ENCODE measurements at places on chromosomes 16 and 17.

DNA sequence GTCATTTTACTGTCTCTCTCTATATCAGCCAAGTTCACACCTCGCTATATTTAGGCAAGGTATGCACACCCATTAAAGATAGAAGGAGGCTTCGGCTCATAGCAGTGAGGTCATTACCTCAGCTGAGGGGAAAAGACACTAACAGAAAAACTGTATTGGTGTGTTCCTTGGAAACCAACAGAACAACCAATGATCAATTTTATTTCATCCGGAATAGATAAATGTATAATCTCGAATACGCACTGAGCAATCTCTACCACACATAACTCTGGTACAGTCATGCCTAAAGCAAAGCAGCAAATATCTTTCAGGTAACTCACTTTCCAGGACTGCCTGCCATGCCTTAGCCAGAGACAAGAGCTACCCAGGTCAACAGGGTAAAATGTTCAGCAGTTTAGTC lies 109.9 kb upstream of the CORO6 start:
- peak; percentile 91 for DNase-seq

DNA sequence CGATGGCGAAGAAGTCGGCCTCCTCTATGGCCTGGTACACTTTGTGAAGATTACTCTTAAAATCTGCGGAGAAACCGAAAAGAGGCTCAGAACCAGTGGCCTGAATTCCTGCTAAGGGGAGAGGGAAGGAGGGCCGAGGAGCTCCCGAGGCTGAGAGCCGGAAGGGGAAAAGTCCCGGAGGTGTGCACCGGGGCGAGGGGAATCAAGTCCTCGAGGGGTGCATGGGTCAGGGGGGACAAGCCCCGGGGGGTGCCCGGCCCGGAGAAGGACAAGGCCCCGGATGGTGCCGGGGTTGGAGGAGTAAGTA lies 495 bp downstream of the PARN start:
- DNase-seq = no peak

- no peak for DNase-seq
These were observed 4.1 kb downstream of the DNAH2 start for GRCh38 chr17:7721612-7722011.

GRCh38 chr17:30858556-30859250 lies 26.9 kb downstream of the ATAD5 start:
- no peak for DNase-seq

DNA sequence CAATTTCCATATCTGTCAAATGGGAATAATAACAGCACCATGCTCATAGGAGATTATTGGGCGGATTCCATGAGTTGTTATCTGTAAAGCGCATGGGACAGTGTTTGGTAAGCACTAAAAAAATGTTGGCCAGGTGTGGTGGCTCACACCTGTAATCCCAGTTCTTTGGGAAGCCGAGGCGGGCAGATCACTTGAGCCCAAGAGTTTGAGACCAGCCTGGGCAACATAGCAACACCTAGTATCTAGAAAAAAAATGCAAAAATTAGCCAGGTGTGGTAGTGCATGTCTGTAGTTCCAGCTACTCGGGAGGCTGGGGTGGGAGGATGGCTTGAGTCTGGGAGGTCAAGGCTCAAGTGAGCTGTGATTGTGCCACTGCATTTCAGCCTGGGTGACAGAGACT lies 66.8 kb upstream of the NFAT5 start:
- no peak for DNase-seq

- DNase-seq = no peak
These were observed 30.5 kb downstream of the RPGRIP1L start for GRCh38 chr16:53673189-53673588.

- DNase-seq = peak; percentile 87
These were observed at the start of gene CRISPLD2 for GRCh38 chr16:84819644-84820304. Gene CRISPLD2 (plus strand): TSS chr16:84819985. CDS start chr16:84838496, 18,511 bp downstream.

DNA sequence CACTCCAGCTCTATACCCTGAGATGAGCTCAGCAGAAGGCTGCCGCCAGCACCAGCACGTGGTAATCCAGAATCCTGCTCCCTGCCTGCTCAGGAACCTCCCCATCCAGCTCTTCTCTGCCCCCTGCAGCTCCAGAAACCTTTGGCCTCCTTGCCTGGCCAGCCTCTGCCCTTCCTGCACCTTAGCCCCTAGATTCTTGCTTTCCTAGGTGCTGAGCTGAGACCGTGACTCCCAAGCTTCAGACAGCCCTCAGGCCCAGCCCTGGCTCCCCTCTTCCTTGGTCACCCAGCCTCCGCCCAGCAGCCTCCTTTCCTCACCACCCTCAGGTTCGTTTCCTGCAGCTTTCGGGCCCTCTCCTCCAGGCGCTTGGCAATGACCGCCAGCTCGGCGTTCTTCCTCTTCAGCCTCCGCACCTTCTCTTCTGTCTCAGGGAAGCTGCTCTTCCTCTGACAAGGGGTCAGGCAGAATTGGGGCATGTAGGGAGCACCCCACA lies 2.6 kb downstream of the TSPOAP1 start:
- no peak for DNase-seq

DNA sequence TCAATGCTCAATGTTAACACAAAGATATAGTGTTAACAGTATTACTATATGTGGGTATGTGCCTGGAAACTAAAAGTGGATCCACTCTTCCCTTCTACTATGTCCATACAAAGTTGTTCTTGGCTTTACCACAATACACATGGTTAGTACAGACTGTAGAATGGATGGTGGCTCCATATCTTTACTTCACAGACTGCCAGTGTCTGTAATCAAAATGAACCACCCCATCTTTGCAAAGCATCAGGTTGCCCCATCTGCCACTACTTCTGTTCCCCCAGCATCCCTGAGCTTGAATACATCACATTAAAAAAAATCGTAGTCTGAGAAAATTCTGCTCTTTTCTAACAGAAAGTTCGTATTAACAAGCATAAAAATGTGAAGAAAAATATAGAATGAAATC lies 30.0 kb downstream of the USP32 start:
- no peak for DNase-seq

GRCh38 chr17:60164697-60165096 lies 14.9 kb downstream of the CA4 start:
- DNase-seq = peak; percentile 33

- no peak for DNase-seq
These were observed 78.8 kb upstream of the AKTIP start for GRCh38 chr16:53581784-53582183.

- no peak for DNase-seq
These were observed 13.3 kb downstream of the HOXB1 start for GRCh38 chr17:48517478-48517877.

- no peak for DNase-seq
These were observed 1.3 kb downstream of the CDRT4 start for GRCh38 chr17:15466131-15466530.

DNA sequence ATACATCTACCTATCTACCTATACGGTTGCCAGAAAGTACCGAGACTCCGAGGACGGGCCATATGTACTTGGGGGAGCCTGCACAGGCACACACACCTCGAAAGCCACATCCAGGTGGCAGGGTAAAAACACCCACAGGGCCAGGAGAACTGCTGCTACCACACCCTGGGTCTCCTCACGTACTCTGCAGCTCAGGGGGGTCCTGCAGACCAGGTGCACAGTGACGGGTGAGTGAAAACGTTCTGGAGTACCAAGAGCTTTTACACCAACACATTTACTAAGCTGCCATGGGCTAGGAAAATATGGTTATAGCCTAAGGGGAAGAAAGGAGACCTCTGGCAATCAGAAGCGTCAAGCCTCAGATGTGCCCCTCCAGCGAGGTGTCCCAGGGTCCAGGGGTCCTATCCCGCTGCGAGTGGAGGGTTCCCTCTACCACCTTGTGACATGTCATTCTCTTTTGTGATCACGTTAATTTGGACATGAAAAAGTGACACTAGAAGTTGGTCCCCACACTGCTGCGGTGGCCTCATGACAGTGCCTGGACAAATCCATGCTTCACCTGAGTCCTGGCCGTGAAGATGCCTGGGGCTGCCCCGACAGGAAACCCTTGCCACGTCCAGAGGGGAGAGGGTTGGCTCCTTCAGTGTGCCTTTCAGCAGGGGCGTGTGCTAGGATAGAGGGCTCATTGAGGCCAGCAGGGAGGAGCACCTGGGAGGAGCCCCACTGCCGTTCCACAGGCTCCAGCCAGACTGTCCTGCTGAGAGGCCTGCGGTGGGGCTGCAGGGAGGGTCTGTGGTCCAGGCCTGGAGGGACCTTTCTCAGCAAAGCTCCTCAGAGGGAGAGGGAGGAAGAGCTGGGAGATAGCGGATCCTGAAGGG lies 1.8 kb downstream of the CANT1 start:
- no peak for DNase-seq

DNA sequence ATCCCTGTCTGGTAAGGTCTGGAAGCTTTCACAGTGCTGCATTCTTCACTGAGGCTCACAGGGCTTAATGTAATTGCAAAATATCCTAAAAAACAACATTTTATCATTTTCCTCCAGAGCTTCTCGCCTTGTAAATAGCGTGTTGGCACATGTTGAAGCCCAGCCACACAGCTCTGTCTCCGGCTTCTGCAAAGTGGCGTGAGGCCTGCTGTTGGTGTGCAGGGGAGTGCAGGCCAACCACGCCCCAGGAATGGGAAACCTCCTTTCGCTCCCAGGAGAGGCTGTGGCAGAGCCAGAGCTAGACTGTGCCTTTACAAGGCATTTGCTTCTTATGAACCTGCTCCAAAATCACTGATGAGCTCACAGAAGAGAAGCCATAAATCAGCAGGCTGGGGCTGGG lies 248.2 kb upstream of the MAF start:
- DNase-seq = no peak

- DNase-seq = no peak
These were observed 833 bp upstream of the BCAR1 start for GRCh38 chr16:75252049-75252864.

DNA sequence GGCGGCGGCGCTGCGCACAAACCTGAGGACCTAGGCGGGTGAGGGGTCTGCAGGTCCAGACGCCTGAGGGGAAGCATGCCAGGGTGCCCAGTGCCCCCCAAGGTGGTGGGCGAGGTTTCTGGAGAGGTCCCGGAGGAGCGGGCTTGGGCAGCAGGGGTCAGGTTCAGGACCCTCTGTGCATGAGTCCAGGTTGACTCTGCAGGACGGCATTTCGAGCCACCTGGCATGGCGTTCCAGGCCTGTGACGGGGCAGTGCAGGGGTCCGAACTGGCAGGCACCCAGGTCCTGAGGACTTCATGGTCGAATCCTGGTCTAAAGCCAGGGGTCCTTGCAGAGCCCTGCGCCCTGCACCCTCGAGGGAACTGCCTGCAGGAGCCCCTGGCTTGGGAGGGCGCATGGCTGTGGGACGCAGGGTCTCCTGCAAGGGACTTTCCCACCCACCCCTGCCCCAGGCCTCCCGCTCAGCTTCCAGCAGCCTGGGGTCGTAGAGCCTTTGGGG lies 3.5 kb downstream of the SLC16A3 start:
- DNase-seq = no peak

- no peak for DNase-seq
These were observed 6.9 kb downstream of the C17orf67 start for GRCh38 chr17:56826611-56827414.

DNA sequence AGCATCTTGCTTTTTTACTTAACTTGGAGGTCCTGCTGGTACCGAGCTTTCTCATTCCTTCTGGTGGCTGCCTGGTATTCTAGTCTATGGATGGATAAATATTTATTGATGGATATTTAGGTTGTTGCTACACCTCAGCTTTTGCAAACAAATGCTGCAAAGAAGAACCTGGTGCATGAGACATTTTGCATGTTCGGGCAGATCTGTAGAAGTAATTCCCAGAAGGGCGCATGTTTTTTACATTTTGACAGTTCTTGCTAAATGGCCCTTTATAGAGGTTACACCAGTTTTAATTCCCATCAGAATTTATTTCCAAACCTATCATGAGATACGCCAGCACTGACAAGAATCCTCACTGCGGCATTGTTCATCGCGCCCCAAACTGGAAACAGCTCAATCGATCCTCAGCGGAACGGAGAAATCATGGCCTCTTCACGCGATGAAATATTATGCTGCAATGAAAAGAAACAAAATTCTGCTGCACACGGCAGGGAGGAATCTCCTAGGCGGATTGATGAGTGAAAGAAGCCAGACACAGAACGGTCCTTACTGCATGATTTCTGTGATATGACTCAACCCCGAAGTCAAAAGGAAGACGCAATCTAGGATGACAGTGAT lies 68.0 kb upstream of the CREBBP start:
- DNase-seq = no peak

- no peak for DNase-seq
These were observed 23.1 kb downstream of the KDM8 start for GRCh38 chr16:27226476-27226875.

- DNase-seq = no peak
These were observed 4.9 kb upstream of the ANKFN1 start for GRCh38 chr17:56148333-56148732.

GRCh38 chr16:50068550-50068949 lies 2.8 kb downstream of the HEATR3 start:
- DNase-seq = no peak

GRCh38 chr17:79897243-79898063 lies 58.2 kb upstream of the CBX4 start:
- DNase-seq = no peak

DNA sequence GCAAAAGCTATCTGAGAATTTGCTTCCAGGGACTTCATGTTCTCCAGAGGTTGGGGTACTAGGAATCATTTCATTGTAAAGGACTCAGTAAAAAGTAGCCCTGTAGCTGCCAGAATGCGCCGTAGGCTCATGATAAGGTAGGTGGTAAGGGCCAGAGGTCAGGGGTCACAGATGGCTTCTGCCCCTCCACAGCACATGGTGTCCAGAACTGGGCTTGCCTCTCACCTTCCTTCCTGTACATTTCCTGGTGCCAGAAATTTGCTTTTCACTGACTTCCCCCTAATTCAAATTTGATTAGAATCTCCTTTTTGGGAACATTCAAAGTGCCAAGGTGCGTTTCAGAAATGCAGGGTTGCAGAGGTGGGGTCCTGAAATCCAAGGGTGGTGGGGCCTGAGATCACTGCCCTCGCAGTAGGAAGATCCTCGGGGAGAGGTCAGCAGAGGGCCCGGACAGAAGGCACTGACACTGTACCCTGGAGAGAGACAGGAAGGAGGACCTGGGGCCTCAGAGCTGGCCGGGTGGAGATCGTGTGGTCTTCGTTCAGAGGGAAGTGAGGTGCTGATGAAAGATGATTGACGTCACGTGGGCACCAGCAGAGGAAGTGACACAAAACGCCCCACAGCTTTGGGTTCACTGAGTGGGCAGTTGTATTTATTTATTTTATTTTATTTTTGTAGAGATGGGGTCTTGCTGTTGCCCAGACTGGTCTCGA lies 25.5 kb upstream of the METRNL start:
- DNase-seq = no peak

DNA sequence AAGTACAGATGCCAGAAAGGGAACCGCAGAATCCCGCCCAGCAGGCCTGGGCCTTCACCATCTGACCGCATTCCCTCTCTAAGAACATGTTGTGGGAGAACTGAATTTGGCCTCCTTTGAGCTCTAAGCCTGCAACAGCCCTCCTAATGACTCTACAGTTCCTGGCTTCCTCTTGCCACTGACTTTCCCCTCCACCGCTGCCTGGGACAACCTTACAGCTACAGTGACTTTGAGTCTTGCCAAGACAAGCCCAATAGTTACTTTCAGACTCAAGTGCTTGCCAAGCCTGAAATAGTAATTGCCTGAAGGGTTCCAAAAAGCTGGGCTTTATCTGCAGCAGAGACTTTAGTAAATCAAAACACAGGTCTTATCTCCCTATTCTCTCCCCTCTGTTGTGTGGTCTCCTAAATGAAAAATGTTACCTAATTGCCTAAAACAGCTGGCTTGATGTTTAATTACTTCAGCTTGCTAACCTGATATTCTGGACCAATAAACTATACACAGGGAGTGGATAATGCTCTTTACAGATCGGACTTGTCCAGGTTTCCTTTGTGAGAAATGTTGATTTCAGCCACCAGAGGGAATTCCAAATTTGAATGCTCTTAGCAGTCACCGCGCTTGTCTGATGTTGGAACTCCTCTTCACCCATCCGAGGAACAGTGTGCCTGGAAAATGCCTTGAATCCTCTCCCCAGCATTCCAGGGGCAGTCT lies 85.1 kb upstream of the TBX2 start:
- DNase-seq = no peak

GRCh38 chr17:77617516-77617915 lies 341.0 kb upstream of the TNRC6C start:
- DNase-seq = no peak

All from NCI-H226 (cell line).